CD4-positive, alpha-beta T cell treated with Interleukin-17A for 1 hour (primary cell): ENCODE measurements at places on chromosomes 2 and 18.

GRCh38 chr2:216327447-216327935 lies 44.8 kb downstream of the MARCHF4 start:
- no peak for DNase-seq

DNA sequence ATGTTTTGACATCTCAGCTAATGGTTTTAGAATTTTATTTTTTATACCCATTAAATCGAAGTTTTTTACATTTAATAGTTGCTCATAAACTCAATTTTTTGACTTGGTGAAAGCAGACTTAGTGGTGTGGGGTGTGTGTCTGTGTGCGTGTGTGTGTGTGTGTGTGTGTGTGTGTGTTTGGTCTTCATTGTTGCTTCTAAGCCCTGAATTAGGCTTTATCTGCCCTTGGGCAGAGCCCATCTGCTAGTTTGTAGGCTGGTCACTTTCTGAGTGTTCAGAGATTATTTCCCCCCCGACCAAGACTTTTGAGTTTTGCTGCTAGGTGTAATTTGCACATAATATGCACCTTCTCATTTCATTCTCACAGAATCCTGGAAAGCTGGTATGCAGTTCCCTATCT lies 14.3 kb downstream of the PAX3 start:
- no peak for DNase-seq

DNA sequence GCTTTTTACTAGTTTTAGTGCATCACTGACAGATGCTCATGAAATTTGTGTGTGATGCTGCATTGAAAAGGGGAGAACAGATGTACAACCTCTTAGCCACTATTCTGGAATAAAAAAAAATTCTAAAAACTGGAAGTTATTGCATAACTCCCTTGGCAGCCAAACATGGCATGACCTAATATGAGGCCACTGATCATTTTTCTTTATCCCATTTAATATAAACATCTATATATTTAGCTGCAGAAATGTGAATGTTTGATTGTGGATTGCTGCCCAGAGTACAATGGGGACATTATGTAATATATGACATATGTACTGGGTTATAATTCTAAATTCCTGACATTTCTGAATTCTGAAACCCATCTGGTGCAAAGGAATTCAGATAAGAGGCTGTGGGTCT lies 86.5 kb downstream of the CDCA7 start:
- DNase-seq: no peak

- DNase-seq: no peak
These were observed 66.1 kb upstream of the CDC42EP3 start for GRCh38 chr2:37737507-37737906.

DNA sequence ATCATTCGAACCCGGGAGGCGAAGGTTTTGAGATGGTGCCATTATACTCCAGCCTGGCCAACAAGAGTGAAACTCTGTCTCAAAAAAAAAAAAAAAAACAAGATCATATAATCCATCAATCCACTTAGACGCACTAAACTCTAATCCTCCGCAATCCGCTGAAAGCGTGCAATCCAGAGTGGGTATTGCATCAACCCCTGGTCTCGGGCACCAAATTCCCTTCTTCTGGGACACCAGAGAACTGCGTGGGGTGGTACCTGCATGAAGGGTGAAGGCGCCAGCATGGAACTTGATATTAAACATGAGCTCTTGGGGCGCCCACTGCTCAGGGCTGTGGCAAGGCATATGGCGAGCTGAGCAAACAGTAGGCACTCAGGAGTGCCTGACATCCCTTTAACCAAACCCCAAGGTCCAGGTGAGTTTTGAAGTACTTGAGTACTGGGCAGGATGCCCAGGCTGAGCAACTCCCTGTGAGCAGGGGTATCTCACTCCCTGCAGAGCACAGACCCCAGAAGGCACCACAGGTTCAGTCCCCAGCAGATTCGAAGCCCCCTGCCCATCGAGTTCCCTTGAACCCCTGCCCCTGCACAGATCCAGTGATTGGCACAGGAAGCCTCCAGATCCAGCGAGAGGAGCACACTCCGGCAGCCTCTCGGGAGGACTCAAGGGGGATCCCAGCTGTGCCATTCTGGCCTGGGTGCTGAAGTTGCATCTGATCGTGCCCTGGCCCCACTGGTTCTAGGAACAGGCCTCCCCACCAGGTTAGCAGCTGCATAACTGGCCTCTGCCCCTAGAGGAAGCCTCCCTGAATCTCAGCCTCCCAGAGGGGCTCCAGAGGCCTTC lies 8.0 kb downstream of the ALPI start:
- no peak for DNase-seq

DNA sequence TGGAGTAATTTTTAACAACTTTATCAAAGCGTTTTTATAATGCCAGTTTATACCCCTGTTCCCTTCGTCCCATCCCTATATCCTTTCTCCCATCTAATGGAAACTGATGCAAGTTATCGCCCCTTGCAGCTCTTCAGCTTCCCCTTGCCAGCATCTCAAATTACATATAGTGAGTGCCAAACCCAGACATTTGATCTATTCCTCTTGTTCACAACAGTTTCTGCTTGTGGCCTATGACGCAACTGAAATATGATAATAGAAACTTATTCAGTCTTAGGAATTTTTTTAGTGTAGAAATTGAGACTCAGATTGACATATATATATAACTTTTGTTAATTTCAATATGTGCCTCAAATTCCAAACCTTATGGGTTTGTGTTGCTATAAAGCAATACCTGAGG lies 562.2 kb upstream of the VWC2L start:
- DNase-seq: no peak

DNA sequence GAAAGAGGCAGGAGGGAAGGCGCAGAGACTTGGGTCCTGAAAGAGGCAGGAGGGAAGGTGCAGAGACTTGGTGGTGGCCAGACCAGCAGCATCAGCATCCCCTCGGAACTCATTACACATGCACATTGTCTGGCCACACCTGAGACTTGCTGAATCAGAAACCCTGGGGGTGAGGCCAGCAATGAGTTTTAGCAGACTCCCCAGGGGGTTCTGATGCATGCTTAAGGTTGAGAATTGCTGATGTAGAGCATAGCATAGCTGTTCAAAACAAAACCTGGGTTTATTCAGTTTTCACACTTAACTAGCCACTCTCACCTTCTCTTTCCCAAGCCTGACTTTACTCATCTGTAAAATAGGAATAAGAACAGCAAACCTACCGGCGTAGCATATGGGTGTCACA lies 122.9 kb downstream of the MRO start:
- no peak for DNase-seq

- DNase-seq: no peak
These were observed 131.6 kb upstream of the SATB2 start for GRCh38 chr2:199589306-199589705.

GRCh38 chr2:235343869-235344268 lies 150.0 kb upstream of the AGAP1 start:
- DNase-seq: no peak
